M059J (cell line): ENCODE measurements at places on chromosomes 2 and 18. TPM values are rescaled to one million over a fixed set of nuclear protein-coding genes. Genes with fewer than 3 reads are reported as not detected.

GRCh38 chr2:186129767-186130581, 356.1 kb upstream of the ZC3H15 start:
- peak; percentile 24 for DNase-seq

DNA sequence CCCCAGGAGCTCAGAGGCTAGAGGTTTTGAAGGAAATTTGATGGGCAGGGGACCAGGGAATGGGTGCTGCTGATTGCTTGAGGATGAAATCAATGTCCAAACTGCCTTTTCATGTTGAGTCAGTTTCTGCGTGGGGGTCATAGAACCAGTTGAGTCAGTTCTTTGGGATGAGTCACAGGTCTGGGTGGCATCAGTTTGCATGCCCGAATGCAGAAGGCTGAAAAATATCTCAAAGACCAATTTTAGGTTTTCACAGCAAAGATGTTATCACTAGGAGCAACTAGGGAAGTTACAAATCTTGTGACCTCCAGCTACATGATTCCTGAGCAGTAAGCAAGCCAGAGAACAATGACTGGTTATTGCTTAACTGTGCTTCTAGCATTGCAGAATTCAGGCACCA, 1135.1 kb upstream of the CRIM1 start:
- peak; percentile 20 for DNase-seq

GRCh38 chr2:26471766-26472706, 5.9 kb downstream of the OTOF start:
- DNase-seq = no peak

- no peak for DNase-seq
Observed at GRCh38 chr18:78738076-78738690, 241.4 kb upstream of the SALL3 start.

GRCh38 chr2:85269959-85270358, 57.8 kb downstream of the TGOLN2 start:
- DNase-seq = no peak

Gene IL36B
- not detected in 2 replicates for total RNA-seq

DNA sequence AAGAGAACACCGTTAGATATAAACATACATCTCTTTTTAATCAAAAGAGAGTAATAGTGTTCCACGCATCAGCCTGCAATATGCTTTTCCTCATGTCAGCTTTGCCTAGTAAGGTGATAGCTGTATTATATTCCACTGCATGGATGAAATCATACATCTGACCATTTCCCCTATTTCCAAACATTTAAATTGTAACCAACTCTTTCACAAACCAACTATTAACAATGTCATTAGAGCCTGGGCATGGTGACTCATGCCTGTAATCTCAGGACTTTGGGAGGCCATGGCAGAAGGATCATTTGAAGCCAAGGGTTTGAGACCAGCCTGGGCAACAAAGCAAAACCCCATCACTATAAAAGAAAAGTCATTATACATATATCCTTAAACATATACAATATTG, 284.8 kb downstream of the BCL11A start:
- no peak for DNase-seq

DNA sequence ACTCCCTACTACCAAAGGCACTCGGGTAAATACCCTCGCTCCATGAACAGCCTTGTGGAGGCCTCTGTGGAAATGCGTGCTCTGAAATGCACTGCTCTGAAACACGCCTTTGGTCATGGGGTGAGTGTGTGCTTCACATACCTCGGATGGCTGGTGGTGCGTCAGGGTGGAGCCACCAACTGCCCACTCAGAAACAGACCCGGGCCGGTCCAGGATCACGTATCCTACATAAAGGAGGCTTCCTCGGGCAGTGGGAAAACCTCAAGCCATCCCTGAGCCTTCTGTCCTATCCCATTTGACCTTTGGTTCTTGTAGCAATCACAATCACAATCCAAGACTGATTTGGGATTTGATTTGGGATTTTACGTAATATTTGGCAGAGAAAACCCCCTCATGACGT, 53.5 kb upstream of the ZNF516 start:
- DNase-seq = no peak

DNA sequence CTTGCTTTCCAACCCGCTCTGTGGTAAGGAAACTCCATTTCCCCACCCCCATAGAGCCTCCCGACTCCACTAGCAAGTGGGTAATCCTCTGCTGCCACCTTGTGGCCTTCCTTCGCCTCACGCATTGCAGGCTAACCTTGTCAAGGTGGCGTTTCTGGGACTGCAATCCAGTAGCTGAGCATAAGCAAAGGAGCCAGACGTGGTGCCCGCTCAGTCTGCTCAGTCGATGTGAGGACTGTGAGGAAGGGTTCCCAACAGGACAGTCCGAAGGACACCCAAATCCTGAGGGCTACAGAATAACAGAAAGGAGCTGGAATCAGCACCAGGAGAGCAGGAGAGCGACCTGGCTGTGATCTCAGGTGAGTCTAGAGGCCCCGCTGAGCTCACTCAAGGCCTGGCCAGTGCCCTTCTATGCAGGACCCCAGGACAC, 144.2 kb downstream of the SUCLG1 start:
- DNase-seq = peak; percentile 63

Gene FSHR
- not detected in 2 replicates for total RNA-seq

Gene UCN
- total RNA-seq = 1.6 and 3.0 TPM in 2 replicates

- DNase-seq = peak; percentile 11
Observed at GRCh38 chr2:758073-758820, 81.0 kb upstream of the TMEM18 start.

Gene KYNU
- total RNA-seq = 11.3 and 14.5 TPM in 2 replicates

DNA sequence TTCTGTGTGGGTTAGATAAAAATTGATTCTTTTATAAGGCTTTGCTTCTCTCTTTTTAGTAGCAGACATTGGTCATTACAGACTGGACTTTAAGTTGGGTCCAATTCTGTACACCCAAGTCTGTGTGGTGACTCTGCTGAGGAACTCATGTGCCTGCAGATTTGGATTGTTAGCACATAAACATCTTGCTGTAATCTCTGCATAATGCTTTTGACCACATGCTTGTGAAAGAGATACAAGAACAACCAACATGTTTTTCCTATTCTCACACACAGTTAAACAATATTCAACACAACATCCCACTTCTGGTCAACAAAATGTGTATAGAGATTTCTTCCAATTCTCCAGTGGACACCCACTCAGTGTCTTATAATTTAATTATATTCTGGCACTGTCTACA, 270.1 kb downstream of the RDH14 start:
- DNase-seq = no peak

DNA sequence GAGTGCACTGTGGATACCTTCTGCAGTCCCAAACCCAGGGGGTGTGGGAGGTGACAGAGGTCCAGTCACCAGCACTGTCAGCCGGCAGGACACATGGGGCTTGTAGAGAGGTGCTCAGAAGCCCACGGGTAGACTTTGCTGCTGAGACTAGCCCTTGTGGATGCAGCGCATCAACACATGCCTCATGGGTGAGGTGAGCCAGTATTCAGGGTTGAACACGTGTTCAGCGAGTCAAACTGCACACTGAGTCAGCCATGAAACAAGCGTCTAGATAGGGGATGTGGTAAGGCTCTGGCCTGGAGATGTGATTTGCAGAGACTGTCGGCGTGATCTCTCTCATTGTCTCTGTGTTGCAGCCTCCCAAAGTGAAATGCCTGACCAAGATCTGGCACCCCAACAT, 35.8 kb upstream of the SCLY start:
- peak; percentile 8 for DNase-seq

- DNase-seq = no peak
Observed at GRCh38 chr2:81148323-81148722, 843.8 kb upstream of the LRRTM1 start.

GRCh38 chr2:134630504-134631159, 88.2 kb downstream of the TMEM163 start:
- DNase-seq = no peak

GRCh38 chr2:226664140-226664539, 135.5 kb downstream of the IRS1 start:
- peak; percentile 72 for DNase-seq

Gene APOB
- total RNA-seq = not detected in 2 replicates

GRCh38 chr2:11941201-11942177, 195.1 kb downstream of the LPIN1 start:
- DNase-seq = no peak

Gene CELF4
- not detected in 2 replicates for total RNA-seq

- no peak for DNase-seq
Observed at GRCh38 chr2:96143848-96144480, 1.3 kb downstream of the DUSP2 start.

DNA sequence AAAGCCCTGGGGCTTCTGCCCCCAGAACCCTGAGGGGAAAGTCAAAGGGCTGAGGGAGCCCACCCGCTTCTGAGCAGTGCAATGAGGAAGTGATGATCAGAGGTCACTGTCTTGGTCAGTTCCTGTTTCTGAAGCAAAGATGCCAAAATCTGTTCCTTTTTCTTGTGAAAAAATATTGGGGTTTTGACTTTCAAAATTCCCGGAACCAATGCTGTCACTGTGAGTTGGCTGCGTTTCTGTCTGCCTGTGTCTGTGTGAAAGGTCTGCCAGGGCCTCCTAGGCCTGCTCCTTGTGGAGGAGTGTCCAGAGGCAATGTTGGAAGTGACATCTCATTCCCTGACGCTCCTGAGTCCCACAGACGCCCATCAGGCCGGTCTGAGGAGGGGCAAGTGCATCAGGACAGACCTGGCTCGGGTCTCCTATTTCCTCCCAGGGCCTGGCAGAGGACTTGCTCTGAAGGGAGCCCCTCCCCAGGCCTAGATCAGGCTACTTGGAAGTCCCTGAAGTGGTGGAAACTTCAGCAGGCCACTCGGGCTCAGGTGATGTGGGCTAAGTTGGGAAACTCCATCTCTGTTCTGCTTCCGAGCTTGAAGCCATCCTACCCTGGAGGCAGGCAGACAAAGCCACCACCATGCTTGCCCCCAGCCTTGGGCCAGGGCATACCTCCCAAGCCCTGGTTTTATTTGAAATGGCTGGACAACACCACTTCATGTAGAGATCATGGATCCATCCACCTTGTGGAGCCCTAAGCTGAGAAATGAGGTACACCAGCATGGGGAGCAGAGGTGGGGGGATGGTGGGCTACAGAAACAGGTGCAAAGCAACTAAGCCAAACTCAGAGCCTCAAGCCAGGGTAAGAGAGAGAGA, 51.0 kb downstream of the PKDCC start:
- no peak for DNase-seq

Gene VWA3B
- total RNA-seq = not detected in 2 replicates

DNA sequence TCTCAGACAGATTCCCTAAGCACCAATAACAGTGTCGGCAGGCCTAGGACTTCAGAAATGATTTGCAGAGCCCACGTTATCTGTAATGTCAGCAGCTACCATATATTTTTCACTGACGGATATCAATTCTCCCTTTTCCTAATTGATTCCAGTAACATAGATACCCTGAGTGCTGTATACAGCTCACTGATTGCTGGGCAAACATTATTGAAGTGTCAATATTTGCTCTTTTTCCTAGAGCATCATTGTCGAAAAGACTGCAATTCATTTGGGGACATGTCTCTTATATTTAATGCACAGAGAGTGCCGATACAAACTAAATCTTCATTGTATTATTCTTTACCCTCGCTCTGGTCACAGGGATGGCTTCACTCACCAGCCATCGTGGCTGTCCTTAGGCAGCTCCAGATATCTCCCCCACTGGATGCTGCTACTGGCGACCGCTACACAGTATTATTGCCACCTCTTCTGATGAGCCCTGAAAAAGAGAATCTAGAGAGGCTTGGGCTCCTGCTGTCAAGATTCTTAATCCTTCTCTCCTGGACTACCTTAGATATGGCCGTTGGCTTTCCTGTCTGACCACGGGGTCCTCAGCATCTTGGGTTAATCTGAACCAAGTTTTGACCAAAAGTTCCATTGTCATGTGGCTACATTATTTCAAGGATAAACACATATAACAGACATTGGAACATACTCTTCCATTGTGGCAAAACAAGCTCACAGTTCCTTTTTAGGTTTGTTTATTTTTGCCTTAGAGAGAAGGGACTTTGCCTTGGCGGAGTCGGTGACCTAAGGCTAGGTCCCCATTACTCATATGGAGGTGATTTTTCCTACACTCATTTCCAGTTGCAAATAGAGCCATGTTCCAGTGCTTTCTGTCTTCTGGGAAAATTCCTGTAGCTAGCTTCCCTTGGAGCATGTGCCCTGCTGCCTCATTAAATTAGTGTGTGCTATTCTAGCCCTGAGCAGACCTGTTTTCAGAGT, 105.4 kb downstream of the CPO start:
- DNase-seq = no peak

DNA sequence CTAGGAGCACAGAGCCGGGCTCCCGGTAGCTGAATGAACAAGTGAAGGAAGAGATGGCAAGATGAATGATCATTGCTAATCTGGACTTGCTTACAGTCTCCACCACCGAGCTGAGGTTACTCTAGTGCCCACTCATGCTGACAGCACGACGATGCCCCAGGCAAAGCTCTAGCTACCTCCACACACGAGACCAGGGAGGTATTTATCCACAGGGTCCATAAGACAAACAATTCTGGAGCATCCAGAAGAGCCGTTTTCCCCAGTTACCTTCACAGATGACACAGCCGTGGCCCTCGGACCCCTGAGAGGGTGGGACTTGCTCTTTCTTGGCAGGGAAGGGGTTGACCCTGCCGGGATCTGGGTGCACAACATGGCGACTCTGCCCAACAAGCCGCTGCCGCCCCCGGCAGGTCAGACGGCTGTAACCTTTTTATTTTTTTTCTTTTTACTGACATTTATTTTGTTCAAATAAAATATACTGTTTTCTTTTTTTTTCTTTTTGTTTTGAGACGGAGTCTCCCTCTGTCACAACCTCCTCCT, 120.3 kb downstream of the PXDN start:
- DNase-seq = no peak

- DNase-seq = no peak
Observed at GRCh38 chr2:121118951-121119350, 166.1 kb downstream of the TFCP2L1 start.

DNA sequence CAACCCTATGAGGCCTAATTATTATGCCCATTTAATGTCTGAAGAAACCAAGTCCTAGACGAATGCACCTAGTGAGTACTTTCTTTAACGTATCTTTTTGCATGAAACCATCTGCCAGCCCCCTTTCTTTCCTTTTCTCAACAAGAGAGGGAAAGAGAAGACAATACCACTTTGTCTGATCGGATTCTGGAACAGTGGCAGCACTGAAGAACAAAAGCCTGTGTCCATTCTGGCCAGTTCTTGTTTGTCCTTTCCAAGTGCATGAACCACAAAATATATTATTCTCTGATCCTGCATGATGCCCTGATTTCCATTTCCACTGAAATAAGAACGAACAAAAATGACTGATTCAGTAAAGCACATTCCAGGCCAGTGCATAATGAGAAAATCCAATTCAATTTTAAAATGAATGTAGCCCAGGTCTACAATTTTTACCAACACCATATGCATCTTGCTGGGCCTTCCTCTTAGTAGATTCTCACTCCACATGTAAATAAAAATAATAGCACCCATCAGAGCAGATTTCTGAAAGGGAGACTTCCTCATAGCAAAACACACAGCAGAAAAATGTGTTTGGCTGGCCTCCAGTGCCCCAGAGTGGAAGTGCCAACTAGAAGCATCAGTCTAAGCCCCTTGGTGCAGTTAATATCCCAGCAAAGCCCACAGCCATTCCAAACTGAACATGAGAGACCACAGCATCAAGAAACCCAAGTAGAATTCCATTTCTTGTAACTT, 422.6 kb upstream of the ID2 start:
- no peak for DNase-seq

GRCh38 chr2:27990030-27990590, 99.6 kb downstream of the BABAM2 start:
- DNase-seq = no peak

GRCh38 chr2:26587994-26588393, 53.2 kb downstream of the CIB4 start:
- no peak for DNase-seq

Gene UPP2
- total RNA-seq = not detected in 2 replicates
